ENCODE measurements at places on chromosomes 6 and 20.

DNA sequence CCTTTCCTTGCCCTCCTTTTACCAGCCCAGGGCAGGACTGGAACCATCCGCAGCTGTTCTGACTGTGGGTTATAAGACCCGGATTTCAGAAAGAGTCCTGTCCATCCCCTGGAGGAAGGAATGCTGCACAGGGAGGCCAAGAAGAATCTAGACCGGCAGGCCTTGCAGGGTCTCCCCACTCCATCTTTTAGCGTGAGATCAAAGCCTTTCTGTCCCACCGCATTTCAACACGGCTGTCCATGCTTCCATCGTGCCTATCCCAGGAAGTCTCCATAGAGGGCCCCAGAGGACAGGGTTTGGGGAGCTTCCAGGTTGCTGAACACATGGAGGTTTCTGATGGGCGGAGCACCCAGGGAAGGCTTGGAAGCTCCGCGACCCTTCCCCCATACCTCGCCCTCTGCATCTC is 79.3 kb upstream of the AGPAT4 start:
- no peak for DNase-seq

GRCh38 chr20:57135875-57136274 is 130.6 kb downstream of the BMP7 start:
- no peak for DNase-seq

DNA sequence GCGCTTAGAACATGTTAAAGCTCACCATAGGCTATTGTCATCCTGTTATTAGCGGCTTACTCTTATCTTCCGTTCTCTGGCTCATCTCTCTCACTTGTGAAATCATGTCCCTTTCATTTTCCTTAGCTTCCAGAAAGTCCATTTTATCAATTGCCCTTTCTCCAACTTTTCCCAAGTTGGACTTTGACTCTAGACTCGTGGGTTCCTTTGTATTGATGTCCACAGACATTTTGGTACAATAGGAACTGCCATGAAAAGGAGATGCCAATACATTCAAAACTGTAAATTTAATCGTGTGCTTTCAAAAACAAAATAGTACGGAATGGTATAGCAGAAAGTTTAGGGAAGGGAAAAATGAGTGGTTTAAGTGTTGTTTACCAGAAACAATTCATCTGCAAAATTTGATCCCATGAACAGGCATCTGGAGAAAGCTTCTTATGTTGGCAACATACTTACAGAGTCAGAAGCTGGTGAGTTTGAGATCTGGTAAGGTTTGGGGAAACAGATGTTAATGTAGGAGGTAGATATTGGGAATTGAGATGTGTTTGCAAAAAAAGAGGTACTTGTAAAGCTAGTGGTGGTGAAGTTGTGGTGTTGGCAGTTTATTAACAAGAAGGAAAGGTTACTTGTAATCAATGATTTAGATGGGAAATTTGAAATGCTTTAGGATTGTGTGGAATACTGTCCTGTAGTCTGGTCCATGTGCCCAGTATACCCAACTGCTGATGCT is 10.2 kb upstream of the HIVEP1 start:
- no peak for DNase-seq

GRCh38 chr20:33729101-33729500 is 2.7 kb upstream of the ZNF341 start:
- no peak for DNase-seq

DNA sequence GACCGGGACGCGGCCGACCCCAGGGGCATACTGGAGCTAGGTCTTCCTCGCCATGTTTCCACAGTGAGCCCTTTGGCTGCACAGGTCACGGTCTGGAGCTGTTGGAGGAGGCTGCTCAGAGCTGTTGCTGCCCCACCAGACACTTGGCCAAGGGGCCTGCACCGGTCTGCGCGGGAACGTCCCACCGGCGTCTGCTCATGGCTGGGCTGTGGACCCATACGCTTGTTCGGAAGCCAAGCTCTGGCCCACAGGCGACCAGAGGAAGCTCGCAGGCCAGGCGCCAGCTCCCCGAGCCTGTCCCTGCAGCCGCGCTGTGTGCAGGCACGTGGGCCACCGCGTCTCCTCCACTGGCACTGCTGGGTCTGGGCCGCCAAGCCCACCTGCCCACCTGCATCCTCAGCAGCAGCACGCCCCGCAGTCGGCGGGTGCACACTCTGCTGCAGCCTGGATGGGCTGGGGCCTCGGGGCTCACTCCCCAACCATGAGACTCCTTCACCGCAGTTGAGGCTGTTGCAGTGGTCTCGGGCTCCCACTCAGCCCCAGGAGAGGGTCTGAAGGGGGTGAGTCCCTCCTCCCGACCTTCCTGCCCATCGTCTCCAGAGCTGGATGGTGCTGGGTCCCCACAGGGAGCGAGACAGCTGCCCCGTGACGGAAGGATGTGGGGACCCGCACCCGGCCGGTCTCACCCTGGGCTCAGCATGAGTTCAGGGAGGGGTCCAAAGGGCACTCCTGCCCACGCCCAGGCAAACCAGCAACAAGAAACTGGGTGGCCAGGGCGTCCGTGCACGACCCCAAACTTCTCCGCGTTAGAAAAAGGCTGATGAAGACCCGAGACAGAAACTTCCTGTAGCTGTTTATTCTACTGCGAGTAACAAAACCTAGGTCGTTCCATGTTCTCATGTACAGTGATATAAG is 15.5 kb upstream of the TCFL5 start:
- no peak for DNase-seq

- DNase-seq: no peak
Measured at GRCh38 chr6:167020206-167020605, 21.0 kb downstream of the CEP43 start.

- no peak for DNase-seq
Measured at GRCh38 chr6:132685009-132685408, 26.0 kb upstream of the TAAR1 start.

DNA sequence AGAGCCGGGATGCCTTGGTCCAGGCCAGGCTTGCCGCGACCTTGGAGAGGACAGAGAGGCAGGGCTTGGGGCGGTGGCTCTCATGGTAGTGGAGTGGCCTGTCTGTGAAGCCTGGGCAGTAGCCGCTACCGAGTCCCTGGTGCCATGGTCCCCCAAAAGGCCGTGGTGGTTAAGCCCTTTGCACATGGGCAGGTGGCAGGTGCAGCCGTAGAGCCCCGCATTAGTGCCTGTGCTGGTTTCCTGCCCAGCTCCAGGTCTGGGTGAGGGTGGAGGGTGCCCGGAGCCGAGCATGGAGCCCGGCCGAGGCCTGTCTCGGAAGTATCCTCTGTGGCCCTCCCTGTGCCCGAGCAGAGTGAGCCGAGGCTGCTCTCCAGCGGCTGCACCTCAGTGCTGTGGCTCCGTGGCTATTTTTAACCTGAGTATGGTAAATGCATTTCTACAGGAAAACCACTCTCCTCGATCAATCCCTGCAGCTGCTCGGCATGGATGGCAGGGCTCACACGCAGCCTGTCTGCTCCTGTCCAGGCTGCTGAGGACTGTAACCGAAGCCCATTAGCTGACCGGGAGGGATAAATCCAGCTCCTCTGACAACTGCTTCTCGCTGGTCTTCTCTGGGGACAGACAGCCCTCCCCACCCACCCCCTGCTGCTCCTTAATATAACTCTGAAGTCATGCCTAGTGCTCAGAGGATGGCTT is 36.3 kb upstream of the GATA5 start:
- no peak for DNase-seq

DNA sequence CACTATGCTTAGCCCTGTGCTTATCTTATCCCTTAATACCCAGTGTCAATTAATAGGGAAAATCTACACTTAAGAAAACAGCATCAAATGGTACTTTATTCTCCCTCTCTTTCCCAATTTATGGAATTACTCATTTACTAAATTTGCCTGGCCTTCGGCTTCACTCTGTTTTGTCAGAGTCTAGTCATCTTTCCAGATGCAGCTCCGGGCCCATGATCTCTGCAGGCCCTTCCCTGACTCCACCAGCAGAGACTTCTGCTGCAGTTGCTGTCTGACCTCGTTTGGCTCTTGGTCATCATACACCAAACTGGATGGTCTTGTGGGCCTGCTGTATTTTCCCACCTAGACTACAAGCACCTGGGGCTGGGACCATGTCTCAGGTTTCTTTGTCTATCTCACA is 27.4 kb downstream of the MRS2 start:
- no peak for DNase-seq

Measured in AG04449 (cell line).